ENCODE measurements at places on chromosomes 12 and 14.

GRCh38 chr12:127107744-127108143, 1159.2 kb upstream of the TMEM132C start:
- DNase-seq, result no peak

DNA sequence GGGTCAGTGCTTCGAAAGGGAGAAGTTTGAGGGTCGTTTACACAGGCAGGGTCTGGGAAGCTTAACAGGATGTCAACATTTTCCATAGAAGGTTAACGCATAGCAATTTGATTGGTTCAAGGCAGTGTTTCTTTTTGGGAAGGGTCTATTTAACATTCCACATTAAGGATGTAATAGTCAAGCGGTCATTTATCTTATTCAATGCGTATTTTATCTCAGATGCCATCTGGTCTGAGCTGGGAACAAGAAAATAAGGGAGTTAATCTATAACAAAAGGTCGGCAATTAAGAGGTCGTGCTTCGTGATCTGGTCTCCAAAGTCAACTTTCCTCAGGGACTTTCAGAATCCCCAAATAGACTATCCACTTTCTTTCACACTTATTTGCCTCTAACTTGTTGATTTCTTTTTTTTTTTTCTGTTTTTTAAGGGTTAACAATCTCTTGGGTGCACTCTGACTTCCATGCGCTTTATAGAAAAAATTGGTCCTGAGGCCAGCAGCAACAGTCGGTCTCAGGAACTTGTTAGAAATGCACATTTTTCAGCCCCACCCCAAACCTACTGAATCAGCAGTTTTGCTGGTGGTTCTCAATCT, 550 bp upstream of the RESF1 start:
- DNase-seq, result no peak

- no peak for DNase-seq
Observed at GRCh38 chr12:94322346-94322745, 137.3 kb downstream of the CEP83 start.

GRCh38 chr12:6548966-6549683, 6.7 kb downstream of the IFFO1 start:
- DNase-seq, result no peak

DNA sequence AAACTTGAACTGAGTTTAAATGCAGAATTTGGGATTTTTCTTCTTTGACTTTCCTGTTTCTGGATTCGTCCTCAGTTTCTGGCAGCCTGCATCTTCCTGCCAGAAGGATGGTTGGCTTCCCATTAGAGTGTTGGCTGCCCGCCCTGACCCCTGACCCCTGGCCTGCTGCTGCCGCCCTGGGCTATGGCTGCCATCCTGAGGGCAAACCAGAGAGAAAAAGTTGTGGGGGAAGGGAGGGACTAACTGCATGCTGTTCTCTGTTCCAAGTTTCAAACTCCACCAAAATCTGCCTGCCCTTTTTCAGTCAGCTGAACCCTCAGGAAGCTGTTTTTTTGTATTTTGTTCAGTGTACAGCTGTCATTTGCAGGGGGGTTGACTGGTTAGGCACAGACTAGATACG, 48.4 kb downstream of the FNTB start:
- no peak for DNase-seq

DNA sequence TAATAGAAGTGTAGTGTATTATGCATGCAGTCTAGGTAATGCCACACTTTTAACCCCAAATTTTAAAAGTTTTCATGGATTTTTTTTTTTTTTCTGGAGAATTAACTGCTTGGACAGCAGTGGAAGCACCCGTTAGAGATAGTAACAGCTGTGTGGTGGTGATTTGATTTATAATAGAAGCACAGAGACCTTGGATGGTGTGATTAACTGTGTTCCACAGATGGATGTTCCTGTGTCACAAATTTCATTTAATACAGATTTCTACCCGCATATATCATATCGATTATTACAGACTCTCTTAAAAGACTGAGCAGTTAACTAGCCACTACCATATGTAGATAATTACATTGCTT, 47.0 kb downstream of the IFT81 start:
- no peak for DNase-seq

All from right atrium auricular region (tissue), 2 donors.